ENCODE measurements at places on chromosomes 4 and X.
A peak's percentile ranks its signal among the peaks of the same experiment; 100 is the strongest.

- no peaks in the 10 kb centered on the region for H3K36me3 ChIP-seq
- no peaks in the 10 kb centered on the region for H3K27me3 ChIP-seq
- H3K4me3 ChIP-seq, result no peak overlapping the region
- no peak for ATAC-seq
Measured at GRCh38 chr4:8348071-8348470, 78.5 kb downstream of the HTRA3 start.

GRCh38 chr4:64940698-64941097 is 531.4 kb upstream of the TECRL start:
- no peaks in the 10 kb centered on the region for H3K27me3 ChIP-seq
- no peak overlapping the region for H3K27ac ChIP-seq
- H3K36me3 ChIP-seq, result no peaks in the 10 kb centered on the region
- H3K4me3 ChIP-seq, result no peak overlapping the region

DNA sequence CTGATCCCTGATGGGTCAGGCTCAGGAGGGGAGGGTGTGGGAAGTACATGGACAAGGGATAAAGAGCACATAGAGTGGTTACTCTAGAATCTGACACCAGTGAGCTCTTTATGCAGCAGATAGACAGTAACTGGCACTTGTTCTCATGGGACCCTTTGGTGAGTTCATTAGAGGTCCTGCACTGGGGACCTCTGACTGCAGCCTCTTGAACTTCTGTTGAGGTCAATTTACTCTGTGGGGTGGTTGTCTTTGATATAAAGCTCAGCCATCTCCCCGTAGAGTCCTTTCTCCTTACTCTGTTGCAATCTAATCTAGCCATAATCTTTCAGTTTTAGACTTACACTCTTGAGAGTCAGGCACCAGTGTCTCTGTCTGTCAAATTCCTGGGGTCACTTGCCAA is 222.4 kb downstream of the GPAT3 start:
- no peak overlapping the region for H3K4me3 ChIP-seq
- no peaks in the 10 kb centered on the region for H3K36me3 ChIP-seq
- ATAC-seq, result no peak
- no peaks in the 10 kb centered on the region for H3K4me1 ChIP-seq
- no peaks in the 10 kb centered on the region for H3K27me3 ChIP-seq

- ATAC-seq, result no peak
- no peaks in the 10 kb centered on the region for H3K4me1 ChIP-seq
- H3K4me3 ChIP-seq, result no peak overlapping the region
- no peaks in the 10 kb centered on the region for H3K36me3 ChIP-seq
- H3K27me3 ChIP-seq, result peaks cover 13% of the 10 kb centered on the region
- H3K27ac ChIP-seq, result no peak overlapping the region
Measured at GRCh38 chr4:42906341-42906740, 13.8 kb downstream of the GRXCR1 start.

DNA sequence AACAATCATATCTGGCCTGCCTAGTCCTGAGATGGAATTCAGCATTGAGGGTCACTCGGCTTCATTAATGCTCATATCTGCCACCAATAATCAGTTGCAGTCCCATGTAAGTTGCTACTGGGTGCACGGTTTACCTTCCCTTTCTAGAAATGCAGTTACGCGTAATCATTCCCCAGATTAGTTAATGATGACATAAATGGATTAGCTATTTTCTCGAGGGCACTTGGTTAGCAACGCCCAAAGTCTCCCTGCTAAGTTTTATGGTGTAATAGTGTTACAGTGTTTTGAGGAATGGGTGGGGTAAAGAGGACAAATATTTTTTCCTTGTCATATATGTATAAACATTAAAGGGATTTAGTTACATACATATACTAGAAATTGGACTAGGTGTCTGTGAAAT is 118.8 kb downstream of the MID1 start:
- H3K36me3 ChIP-seq, result no peaks in the 10 kb centered on the region
- H3K27ac ChIP-seq, result no peak overlapping the region

- H3K4me1 ChIP-seq, result no peaks in the 10 kb centered on the region
- no peaks in the 10 kb centered on the region for H3K36me3 ChIP-seq
- no peak overlapping the region for H3K4me3 ChIP-seq
Measured at GRCh38 chrX:147803948-147804347, 107.8 kb upstream of the FMR1 start.

DNA sequence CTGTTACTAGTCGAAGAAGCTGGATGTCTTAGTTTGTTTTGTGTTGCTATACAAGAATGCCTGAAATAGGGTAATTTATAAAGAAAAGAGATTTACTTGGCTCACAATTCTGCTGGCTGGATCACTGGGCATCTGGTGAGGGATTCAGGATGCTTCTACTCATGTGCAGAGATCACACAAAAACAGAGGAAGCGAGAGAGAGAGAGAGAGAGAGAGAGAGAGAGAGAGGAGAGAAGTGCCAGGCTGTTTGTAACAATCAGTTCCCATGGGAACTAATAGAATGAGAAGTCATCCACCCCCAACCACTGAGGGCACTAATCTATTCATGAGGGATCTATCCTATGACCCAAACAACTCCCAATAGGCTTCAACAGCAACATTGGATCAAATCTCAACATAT is 66.2 kb upstream of the FAM9A start:
- no peak overlapping the region for H3K27ac ChIP-seq
- H3K4me3 ChIP-seq, result no peak overlapping the region
- H3K27me3 ChIP-seq, result peaks cover 11% of the 10 kb centered on the region
- ATAC-seq, result no peak
- H3K4me1 ChIP-seq, result no peaks in the 10 kb centered on the region

- H3K27me3 ChIP-seq, result no peaks in the 10 kb centered on the region
- H3K4me3 ChIP-seq, result no peak overlapping the region
- ATAC-seq, result no peak
Measured at GRCh38 chr4:24769571-24769970, 25.8 kb upstream of the SOD3 start.

DNA sequence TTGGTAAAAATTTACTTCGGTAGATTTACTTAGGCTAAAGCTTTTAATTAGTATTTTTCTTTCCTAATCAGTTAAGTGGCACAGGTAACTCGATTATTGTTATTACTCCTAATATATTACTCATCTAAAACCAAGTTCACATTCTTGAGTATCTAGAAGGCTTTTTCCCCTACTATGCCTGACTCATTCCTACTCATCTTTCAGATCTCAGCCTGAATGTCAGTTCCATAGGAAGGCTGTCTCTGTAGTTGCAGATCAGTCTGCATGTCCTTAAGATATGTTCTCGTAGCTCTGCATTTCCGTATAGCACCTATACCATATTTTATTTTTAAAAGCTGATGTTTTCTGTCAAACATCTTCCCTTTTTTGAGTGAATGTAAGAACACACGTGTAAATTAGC is 5.9 kb upstream of the FAM184B start:
- H3K27ac ChIP-seq, result no peak overlapping the region
- peaks cover 10% of the 10 kb centered on the region for H3K4me1 ChIP-seq
- H3K4me3 ChIP-seq, result no peak overlapping the region
- peak; percentile 77 for ATAC-seq
- H3K36me3 ChIP-seq, result peaks cover 35% of the 10 kb centered on the region
- peaks cover 3% of the 10 kb centered on the region for H3K27me3 ChIP-seq

Data from activated T-helper 17 cell treated with anti-CD3 and anti-CD28 coated beads, Interleukin-2, amount 50 U/mL, for 72 hours (primary cell).